Stimulated activated CD8-positive, alpha-beta memory T cell treated with anti-CD3 and anti-CD28 coated beads, Interleukin-15, amount 100 ng/mL, for 1 hour (primary cell): ENCODE measurements at places on chromosomes 12 and 14.

DNA sequence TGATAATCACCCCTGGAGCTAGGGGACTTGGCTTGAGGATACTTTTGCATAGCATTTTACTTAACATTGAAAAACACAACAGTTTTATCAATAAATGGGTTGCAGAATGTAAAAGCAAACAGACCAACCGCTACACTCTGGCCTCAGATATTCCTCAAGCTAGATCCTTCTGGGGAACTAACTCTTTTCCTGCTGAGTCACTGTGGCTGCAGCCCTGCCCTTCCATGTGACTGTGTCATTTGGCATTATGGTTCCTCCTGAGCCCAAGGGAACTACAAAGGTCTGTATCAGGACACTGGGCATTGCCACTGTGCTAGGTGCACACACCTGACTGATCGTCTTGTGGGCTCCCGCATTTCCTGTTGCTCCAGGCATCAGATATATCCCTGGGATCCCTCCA, 56.6 kb downstream of the TTC9 start:
- DNase-seq, result no peak

DNA sequence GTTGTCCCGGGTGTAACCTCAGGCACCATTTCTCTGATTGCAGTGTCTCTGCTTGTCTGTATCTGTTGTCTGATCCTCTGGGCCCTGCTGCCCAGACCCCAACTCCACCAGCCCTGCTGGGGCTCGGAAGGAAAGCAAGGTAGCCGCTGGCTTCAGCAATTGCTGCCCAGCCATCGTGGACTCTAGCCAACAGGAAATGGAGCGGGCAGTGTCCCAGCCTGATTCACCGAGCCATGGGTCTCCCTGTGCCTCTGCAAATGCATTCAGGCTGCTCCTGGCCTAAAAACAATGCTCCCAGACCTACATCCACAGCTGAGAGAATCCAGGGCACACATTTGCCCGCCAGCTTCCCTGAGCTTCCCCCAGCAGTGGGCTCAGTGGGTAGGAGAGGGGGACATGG, 9.2 kb downstream of the TUNAR start:
- no peak for DNase-seq

GRCh38 chr12:26728205-26729050, 104.6 kb downstream of the ITPR2 start:
- no peak for DNase-seq

DNA sequence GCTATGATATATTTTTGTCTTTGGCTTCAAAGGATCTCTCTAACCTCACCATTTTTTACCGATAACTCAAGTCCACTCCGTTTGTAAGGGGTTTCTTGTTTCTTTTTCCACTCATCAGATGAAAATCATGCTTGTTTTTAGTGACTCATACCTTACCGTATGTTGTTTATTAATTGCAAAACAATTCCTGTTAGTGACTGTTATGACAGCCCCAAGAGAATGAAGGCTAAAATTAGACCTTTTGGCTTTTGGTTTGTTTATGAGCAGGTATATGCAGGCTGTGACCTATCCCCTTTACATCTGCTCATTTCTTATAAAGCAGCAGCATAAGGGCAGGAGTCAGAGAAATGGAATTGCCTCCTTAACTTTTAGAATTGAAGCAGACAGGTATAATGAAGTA, 319.8 kb downstream of the CEP128 start:
- DNase-seq, result no peak

DNA sequence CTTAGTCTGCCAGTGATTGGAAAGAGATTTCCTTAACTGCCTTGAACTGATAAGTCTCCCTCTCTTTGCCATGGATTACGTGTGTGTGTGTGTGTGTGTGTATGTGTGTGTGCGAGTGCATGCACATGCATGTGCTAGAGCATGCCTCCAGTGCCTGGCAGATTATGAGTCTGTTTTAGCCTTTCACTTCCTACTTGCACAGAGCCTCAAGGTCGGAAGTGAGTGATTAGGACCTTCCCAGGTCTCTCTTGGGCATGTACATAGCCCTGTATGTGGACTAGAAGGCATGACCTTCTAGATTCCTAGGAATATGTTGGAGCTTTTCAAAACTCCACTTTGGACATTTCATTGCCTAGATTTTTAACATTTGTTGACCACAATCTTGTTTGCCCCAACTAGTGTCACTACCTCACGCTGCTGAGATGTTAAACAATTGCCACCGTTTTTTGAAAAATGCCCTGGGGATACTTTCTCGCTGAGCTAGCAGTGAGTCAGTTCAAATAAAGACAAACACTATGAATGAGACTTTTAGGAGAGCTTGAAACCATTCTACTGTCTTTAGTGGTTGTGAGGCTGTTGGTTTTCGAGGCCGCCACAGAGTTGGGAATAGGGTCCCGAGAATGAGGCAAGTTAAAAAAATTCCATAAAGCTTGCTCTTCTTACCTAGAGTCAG, 28.2 kb downstream of the KIAA0586 start:
- no peak for DNase-seq

- DNase-seq, result no peak
Measured at GRCh38 chr12:117819160-117819559, 149.6 kb downstream of the KSR2 start.

DNA sequence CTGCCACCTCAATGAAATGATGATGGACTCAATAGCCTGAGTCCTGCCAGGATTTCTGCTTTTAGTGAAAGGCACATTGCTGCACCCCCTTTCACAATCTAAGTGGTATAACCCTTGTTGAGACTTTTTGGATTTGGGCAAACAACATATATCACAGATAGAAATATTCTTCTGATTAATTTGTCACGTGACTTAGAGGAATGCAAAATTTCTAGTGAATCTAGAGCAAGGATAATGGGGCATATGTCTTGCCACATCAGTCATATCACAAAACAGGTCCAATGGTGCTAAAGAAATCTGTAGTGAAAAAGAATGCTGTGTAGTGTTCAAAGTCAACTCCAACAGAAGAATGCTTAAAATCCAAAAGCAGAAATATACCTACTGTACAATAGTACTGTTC, 1386.3 kb downstream of the LRFN5 start:
- DNase-seq, result no peak

- no peak for DNase-seq
Measured at GRCh38 chr14:70619708-70620107, 19.3 kb upstream of the MED6 start.

- DNase-seq, result no peak
Measured at GRCh38 chr14:96861568-96862310, 64.6 kb downstream of the VRK1 start.

DNA sequence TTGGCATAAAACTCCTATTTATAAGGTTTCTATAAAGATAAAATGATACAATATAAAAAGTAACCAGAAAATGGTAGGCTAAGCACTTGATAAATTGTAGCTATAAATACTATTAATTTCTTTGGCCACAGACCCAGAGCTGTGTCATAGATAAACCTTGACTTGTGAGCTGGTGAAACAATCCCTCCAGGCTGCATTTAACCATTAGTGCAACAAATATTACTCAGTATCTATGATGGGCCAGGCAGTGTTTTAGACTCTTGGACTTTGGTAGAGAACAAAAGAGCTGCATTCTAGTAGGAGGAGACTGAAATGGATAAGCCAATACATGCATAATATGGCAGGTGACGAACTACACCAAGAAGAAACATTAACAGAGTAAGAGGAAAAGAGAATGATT, 178.1 kb downstream of the BTG1 start:
- DNase-seq, result no peak

DNA sequence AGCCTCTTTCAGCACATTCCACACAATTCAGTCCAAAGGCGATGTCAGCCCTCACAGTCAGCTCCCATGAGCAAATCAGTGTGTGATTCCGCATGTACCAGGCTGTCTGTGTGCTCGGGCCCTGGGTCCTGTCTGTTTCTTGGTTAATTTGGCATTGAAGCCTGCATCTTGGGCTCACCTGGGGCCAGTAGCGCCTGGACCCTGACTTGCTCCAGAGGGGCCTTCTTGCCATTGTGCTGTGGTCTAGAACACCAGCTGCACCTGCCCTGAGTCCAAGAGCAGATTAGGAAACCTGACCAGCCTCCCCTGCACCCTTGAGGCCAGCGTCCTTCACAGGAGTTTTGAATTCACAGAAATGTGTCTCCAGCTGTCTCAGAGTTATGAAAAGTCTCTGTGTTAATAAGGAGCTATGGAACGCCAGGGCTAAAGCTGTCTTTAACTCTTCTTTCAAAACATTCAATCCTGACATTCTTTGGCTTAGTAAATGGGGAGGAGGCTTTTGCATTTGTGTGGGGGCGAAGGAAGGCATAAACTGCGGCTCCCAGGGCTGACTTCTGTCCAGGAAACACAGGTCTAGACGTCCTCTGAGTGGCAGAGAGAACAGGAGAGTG, 102.2 kb downstream of the ARF6 start:
- DNase-seq, result no peak

GRCh38 chr14:44795725-44796124, 166.0 kb downstream of the KLHL28 start:
- DNase-seq, result no peak

DNA sequence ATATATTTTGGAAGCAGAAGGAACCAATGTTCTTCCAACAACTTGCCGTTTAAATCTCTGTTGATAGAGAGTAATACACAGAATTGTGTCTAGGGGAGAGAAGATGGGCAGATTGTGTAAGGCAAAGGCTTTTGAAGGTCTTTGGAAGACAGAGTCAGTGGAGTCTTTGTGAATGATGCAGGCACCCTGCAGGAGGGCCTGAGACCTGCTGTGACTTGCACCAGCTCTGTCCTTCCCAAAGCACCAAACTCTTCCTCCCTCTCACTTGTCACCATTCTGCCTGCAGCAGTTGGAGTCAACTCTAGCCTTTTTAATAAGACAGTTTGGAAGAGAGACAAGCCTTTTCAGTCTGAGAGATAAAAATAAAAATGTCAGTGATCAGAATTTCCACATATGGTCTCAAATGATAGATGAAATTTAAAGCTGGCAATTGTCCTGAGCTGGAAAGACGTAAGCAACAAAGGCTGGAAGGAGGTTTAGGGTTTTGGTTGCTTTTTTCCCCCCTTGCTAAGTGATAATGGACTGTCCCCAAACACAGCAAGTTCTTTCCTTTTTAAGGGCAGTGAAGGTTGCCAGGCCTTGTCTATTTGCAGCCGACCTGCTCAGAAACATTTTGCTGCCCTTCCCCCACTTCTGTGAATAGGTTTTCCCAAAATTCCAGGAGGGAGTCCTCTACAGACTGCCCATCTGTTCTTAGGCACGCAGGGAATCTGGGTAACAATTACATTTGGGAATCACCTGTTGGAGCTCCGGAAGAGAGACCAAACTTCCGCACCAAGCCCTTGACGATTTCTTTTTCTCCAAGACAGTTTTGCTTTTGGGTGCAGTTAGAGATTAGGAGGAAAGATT, 103.0 kb upstream of the NTF3 start:
- no peak for DNase-seq

DNA sequence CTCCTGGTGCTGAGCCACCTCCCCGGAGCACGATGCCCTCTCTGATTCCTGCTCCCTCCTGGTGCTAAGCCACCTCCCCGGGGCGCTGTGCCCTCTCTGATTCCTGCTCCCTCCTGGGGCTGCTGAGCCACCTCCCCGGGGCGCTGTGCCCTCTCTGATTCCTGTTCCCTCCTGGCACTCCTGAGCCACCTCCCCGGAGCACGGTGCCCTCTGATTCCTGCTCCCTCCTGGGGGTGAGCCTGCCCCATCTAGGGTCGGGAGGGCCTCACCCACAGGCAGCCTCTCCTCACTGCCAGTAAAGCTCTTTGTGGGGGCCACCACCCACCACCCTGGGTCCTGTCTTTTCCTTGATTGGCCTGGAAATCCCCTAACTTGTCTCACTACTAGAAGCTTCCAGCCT, 327.6 kb upstream of the SFSWAP start:
- DNase-seq, result no peak

DNA sequence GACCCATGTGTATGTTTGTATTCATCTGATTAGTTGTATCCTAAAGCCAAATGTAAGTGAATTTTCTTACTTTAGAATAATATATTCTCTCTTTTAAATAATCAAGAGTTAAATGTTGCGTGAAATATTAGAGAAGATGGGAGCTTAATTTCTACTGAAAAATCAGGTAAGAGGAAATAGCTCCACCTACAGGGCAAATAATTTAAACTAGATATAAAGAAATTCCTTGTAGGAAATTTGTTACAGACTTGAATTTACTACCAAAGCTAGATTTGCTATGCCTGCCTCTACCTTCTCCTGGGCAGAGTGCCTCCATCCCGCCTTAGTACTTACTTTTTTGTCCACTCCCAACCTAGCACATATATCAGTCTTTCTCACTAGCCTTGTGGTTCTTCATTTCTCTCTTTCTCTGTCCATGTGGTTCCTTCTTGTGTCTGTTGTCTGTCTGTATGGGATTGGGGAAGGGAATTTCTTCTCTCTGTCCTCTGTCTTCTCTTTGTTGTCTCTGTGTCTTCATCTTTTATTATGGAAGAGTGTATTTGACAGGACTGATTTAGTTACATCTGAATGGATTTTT, 44.7 kb downstream of the PALS1 start:
- no peak for DNase-seq

DNA sequence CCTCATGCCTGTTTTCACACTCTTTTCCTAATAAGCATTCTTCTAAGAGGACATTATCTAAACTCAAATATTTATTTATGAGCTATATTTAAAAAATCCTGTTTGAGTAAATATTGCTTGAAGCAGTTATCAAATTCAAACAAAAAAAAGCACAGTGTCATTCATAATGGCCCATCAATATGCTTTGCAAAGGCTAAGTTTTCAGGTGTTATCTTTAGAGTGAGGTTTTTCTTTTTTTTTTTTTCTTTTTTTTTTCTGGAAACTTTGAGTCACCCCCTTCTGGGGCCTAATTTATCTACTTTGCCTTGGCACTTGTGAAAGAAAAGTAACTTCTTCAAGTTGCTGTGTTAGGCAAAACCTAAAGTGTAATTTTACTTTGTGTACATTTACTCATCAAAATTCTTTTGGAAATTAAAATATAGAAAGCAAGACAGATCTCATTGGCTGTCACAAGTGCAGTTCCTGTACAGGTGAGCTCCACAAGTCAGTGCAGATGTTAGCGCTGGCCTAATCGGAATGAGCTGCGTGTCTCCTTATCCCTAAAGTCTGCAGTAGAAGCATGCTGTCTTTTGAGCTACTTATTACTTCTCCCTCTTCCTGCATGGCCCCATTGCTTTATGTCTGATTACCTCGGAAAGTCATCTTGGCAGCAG, 53.3 kb downstream of the GLT1D1 start:
- DNase-seq, result no peak

DNA sequence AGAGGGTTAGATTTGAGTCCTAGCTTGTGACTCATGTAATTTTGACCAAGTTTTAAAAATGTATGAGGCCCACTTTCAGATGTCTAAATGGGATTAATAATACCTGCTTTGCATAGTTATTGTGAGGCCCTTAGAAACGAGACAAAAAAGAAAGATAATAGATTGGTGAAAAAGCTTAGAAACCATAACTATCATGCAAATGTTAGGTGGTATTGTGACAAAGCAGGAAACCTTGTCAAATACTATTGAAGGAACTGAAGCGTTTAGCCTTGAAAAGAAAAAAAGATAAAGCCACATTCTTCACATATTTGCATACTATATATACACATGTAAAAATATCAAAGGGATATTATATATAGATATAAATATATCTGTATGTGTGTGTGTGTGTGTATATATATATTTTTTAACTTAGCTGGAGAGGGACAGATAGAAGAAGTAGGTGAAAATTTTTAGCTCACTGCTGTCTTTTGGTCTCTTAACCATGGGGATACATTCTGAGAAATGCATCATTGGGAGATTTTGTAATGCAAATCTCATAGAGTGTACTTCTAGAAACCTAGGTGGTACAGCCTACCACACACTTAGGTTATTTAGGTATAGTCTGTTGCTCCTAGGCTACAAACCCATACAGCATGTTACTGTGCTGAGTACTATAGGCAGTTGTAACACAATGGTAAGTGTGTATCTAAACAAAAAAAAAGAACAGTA, 270.3 kb downstream of the CCDC91 start:
- no peak for DNase-seq

- DNase-seq, result no peak
Measured at GRCh38 chr12:52148464-52149181, 43.2 kb downstream of the KRT80 start.
